ENCODE measurements at places on chromosomes 11 and 22.

DNA sequence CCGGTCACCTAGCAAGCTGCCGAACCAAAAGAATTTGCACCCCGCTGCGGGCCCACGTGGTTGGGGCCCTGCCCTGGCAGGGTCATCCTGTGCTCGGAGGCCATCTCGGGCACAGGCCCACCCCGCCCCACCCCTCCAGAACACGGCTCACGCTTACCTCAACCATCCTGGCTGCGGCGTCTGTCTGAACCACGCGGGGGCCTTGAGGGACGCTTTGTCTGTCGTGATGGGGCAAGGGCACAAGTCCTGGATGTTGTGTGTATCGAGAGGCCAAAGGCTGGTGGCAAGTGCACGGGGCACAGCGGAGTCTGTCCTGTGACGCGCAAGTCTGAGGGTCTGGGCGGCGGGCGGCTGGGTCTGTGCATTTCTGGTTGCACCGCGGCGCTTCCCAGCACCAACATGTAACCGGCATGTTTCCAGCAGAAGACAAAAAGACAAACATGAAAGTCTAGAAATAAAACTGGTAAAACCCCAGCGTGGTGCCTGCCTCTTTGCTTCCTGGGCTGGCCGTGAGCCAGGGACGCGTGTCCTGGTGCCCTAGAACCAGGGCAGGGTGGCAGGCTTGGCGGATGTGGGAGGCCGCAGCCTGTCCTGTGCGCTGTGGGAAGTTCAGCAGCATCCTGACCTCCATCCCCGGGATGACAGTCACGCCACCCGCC is 13.2 kb downstream of the CCND1 start:
- no peak for DNase-seq

DNA sequence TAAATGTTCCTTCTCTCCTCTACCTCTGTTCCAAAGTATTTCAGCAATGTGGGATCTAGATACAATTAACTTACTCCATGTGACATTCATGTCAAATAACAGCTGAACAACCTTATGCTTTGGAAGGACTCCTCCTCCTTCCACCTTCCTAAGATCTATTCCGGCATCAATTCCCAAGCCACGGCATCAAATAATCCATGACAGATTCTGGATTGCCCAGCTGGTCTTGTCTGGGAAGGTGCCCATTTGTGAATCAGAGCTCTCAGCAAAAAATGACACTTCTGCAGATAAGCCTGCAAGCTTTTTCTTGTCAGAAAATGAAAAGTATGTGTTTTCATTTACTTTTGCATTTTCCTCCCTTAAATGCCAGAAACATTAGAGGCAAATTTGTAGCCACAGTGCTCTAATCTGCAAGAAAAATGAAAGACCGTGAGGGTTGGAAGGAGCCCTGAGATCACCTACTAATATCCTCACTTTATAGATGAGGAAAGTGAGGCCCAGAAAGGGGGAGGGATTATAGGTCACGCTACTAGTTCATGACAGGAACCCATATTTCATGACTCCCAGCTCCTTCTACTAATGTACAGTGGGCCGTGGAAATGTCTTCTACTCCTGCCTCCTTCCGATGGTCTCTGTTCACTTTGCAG is 124.0 kb downstream of the ME3 start:
- DNase-seq = no peak

- no peak for DNase-seq
Observed at GRCh38 chr22:31139866-31140716, at the start of gene PLA2G3. Gene PLA2G3 (minus strand): TSS chr22:31140508. CDS start chr22:31140354, 154 bp downstream.

- no peak for DNase-seq
Observed at GRCh38 chr11:65188486-65188885, 6.8 kb downstream of the CAPN1 start.

DNA sequence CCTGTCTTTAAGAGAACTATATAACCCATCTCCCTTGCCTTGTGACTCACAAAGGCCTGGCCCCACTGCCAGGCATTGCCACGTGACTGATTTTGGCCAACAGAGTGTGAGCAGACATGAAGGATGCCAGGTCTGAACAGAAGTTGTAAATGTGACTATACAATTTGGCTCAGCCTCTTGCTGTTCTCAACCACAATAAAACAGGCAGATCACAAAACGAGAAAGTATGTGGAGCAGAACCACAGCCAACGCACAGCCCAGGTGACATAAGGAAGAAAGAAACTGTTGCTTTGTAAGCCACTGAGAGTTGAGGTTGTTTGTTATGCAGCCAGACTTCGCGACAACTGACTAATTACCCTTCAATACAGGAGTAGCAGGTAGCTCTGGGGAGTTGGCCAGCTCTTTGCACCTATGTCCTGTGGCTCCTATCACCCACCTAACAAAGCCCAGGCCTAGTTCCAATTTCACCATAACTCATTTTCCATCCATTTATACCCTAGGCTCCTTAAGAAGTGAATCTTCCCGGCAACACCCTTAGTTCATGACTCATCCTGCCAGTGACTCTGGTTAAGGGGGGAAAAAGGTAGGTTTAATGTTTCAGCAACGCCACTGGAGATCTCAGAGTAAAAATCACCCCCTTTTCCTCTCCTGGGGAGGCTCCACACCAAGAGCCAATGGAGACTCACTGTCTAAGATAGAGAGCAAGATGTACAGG is 53.7 kb downstream of the GALNT18 start:
- no peak for DNase-seq

DNA sequence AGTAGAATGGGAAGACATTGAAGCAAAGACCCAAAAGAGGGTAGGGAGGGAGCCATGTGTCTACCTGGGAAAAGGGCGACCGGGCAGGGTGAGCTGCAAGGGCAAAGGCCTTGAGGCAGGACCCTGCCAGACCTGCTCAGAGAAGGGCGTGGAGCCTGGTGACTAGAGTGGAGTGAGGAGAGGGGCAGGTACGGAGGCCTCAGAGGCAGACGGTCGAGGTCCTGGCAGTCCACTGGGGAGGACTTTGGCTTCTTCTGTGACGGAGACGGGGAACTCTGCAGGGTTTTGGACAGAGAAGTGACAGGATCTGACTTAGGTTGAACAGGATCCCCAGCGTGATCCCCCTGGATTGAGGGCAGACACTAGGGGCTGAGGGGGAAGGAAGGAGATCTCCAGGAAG is 12.9 kb downstream of the RIBC2 start:
- no peak for DNase-seq

DNA sequence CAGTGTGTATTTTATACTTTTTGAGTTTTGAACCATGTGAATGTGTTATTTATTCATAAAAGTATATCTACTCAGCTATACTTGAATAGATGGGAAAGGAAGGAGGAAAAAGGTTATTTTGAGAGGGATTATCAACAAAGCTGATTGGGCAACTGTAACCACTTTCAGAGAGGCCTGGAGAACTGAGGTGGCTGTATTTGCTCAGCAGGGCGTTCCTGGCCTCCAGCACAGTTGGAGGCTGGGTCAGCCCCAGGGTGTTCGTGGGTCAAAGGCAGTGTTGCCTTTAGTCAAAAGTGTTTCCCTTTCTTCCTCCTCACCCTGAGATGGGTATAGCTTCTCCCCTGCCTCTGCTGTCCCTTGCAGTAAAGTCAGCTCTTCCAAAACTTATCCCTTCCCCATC is 26.7 kb downstream of the ASCC2 start:
- DNase-seq = no peak

GRCh38 chr11:73991471-73992006 is 8.9 kb upstream of the UCP2 start:
- no peak for DNase-seq

Measured in CD4-positive, alpha-beta T cell treated with Interleukin-1 beta for 1 hour (primary cell).